ENCODE measurements at places on chromosomes 1 and 21.

GRCh38 chr1:173507205-173507846 lies 30.2 kb downstream of the PRDX6 start:
- no peak for DNase-seq

- no peak for DNase-seq
Measured at GRCh38 chr1:210603123-210603522, 274.4 kb downstream of the HHAT start.

- no peak for DNase-seq
Measured at GRCh38 chr1:222910699-222911098, 95.9 kb downstream of the DISP1 start.

DNA sequence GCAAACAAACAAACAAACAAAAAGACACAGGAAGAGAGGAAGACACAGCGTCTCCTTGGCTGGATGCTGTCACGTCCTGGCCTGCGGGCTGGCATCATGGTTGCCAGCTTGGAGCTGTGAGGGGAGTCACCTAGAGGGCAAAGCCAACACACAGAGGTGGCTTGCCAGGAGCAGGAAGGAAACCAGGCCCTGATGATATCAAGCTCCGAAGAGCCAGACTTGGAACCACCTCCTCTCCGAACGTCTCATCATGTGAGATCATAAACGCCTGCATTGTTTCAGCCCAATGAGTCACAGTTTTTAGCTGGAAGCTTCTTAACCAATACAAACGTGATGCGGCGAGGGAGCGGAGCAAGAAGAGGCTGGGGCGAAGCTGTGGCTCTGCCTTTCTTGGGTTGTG lies 8.7 kb downstream of the PLA2G2D start:
- DNase-seq: no peak

GRCh38 chr1:235855811-235856429 lies 10.8 kb downstream of the LYST start:
- DNase-seq: no peak

DNA sequence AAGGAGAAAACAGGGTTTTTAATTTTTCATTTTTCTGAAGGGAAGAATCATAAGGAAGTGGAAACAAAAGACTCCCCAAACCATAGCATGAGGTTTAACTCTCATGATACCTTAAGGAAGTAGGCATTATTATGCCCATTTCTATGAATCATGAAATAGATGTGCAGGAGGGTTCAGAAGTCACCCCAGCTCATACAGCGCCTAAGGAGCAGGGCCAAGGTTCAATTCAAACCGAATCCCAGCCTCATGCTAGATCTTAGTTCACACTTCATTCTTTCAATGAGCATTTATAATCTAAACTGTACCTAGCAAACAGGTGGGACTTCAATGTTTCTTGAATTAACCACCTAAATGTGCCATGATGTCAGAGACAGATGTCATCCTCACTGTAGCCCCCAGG lies 111.9 kb upstream of the SLC25A33 start:
- DNase-seq: no peak

GRCh38 chr1:96214982-96215381 lies 506.6 kb upstream of the PTBP2 start:
- DNase-seq: no peak

GRCh38 chr1:165063181-165063965 lies 293.1 kb downstream of the LMX1A start:
- DNase-seq: no peak

DNA sequence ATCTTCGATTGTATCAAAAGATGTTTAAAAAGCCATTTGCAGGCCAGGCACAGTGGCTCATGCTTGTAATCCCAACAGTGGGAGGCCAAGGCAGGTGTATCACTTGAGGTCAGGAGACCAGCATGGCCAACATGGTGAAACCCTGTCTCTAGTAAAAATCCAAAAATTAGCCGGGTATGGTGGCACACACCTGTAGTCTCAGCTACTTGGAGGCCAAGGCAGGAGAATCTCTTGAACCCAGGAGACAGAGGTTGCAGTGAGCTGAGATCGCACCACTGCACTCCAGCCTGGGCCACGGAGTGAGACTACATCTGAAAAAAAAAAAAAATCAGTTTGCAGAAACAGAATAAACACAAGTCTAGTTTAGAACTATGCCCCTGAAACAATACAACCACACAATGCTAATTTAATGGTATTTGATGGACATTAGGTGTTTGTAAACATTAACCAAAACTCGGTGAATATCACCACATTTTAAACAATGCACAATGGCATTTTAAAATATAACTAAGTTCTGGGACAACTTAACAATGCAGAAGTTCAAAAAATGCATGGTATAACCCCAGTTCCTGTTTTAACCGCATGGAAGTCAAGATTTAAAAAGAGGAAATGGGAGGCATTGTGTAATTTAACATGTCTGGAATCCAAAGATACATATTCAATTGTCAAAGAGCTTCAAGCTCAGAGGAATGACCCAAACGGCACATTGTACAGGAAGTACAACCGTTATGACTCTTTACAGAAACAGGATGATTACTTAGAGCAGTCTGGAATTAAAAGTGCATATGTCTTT lies 7.1 kb upstream of the PTTG1IP start:
- DNase-seq: no peak

DNA sequence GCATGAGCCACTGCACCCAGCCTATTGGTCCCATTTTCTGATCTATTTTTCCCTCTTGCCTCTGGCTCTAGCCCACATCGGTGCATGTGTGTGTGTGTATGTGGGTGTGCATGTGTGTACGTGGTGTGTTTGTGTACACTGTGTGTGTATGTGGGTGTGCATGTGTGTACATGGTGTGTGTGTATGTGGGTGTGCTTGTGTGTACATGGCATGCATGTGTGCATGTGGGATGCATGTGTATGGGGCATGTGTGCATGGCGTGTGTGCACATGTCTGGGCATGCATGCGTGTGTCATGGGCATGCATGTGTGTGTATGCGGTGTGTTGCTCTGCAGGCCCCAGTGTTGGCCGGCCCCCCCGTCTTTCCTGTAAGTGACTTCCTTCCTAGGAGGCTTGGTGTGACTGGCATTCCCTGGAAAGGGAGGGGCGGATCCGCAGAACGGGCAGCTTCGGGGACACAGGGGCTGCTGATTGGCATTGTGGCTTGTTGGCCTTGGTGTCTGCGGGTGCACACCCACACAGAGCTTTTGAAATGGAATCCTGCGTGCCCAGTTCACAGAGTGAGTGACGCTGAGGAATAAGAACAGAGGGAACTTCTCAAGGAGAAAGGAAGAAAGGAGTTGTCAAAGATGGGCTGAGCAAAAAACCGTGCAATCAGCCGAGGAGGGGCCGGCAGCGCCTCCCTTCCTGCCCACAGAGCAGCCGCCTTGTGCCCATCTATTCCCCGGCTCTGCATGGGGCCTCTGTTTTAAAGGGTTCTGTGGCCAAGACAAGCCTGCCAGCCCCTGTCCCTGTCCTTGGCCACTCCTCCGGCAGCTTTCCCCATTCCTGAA lies 8.0 kb downstream of the PDXK start:
- DNase-seq: no peak

- DNase-seq: no peak
Measured at GRCh38 chr1:116538544-116538943, 32.3 kb downstream of the CD58 start.

- no peak for DNase-seq
Measured at GRCh38 chr1:192797143-192797542, 11.7 kb upstream of the RGS2 start.

DNA sequence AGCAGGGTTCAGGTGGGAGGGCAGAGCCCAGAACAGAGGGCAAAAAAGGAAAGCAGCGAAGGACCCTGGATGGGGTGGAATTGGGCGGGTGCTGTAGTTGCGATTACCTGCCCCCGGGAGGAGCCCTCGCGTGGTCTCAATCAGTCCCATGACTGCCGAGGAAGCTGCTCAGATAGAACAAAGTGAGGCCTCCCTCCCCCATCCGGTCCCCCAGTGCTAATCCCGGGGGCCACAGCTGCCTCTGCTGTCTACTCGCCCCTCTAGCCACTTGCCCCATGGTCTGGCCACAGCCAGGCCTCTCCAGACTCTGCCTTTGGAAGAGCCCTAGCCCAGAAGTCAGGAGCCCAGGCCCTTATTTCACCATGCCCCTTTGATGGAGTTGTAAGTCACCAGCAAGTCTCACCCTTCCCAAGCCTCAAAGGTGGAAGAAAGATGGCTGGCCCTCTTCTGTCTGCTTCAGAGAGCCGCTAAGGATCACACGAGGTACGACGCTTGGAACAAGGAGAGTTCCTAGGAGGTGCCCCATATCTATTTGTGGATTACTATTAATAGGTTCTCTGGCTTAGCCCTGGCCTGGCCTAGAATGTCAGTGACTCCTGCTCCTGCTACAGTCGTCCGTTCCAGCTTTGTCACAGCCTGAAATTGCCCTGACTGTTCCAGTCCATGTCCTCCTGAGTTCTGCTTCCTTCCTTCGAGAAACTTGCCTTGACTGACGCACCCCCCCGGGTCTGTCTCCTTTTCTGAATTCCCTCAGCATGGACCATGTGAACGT lies 16.4 kb downstream of the ECHDC2 start:
- no peak for DNase-seq

GRCh38 chr1:221947731-221948130 lies 205.8 kb upstream of the DUSP10 start:
- no peak for DNase-seq

GRCh38 chr1:40823983-40824382 lies 38.2 kb downstream of the CITED4 start:
- DNase-seq: no peak

DNA sequence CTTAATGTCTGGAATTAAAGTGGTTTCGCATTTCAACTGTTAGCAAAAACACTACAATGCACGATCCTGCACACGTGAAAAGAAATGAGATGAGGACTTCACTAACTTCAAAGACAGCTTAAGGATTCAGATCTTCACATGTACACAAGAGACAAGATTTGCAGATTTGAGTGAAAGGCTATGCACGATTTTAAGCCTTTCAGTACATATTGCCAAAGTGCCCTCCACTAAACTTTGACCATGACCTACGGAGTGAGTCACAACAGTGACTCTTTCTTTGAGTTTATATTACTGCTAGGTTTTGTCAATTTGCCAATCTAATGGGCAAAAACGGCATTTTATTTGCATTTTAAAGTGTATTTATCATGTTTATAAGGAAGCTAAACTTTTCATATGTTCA lies 41.2 kb upstream of the CR1L start:
- no peak for DNase-seq

DNA sequence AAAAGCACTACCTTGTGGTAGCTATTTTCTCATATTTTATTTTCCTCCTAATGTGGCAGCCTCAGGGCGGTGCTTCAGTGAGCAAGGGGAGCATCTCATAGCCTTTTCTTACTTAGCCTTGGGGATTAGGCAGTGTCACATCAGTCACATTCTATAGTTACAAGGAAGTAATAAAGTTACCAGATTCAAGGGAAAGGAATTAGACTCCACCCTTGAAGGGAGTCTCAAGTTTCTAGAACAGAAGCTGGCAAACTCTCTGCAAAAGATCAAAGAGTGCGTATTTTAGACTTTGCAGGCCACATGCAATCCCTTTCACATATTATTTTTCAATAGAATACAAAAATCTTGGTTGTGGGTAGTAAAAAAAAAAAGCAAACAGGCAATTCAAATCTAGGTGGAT lies 350.4 kb downstream of the AMY1C start:
- DNase-seq: no peak

GRCh38 chr1:151720974-151721787 lies at the start of gene RIIAD1:
TSS of gene RIIAD1 (plus strand) at chr1:151721522. CDS start at chr1:151721537, 15 bp downstream.
- no peak for DNase-seq

DNA sequence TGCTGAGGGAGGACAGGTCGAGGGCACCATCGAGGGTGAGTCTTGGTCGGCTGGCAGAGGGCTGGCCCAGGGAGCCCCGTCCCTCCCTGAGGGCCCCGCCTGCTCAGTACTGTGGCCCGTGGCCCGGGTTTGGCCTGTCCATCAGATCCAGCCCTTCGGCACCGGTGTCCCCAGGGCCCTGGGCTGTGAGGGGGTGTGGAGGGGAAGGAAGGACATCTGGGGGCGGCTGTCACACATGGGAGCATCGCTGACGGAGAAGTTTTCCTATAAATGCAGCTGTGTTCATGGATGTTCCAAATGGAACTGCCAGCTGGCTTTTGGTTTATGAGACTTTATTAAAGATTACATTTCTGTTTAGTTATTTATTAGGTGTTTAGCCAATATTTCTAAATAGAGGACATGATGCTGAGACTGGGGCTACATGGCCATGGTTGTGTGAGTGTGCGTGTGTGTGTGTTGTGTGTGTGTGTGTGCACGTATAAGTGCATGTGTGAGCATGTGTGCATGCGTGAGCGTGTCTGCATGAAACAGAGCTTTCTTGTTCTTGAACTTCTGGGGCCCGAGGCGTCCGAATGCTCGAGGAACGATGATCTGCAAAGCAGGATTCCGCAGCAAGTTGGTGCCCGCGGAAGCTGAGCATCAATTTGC lies 54.3 kb downstream of the SLX9 start:
- no peak for DNase-seq

DNA sequence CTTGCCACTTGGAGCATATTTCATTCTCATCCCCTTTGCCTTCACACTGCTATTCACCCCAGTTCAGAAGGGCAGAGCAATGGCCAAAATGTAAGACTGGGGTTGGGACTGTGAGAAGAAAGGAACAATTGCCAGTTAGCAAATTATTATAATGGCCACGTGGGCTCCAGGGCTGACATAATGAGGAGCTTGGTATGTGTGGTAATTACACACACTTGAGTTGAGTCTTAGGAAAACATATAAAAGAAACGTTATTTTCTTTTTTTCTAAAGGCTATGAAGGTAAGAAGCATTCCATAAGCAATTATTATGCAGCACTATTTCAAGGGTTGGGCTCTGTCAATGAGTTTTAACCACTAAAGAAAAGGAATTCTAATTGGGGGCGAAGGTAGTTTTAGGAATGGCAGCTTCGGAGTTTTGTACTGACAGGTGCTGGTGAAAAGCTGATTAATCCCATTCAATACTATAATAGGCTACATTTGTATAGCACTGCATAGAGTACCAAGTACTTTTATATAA lies 32.5 kb upstream of the BCL10 start:
- no peak for DNase-seq

GRCh38 chr1:205161076-205161475 lies 39.3 kb upstream of the RBBP5 start:
- no peak for DNase-seq

GRCh38 chr1:226627924-226628611 lies 79.5 kb downstream of the STUM start:
- DNase-seq: no peak

GRCh38 chr1:108000620-108001111 lies 35.7 kb upstream of the VAV3 start:
- DNase-seq: no peak

- DNase-seq: no peak
Measured at GRCh38 chr1:175628548-175629317, 114.7 kb downstream of the TNR start.

Data from stimulated activated CD4-positive, alpha-beta T cell treated with anti-CD3 and anti-CD28 coated beads, TNF-alpha, amount 100 ng/mL, for 48 hours (primary cell).